ENCODE measurements at places on chromosomes 2 and 18.

DNA sequence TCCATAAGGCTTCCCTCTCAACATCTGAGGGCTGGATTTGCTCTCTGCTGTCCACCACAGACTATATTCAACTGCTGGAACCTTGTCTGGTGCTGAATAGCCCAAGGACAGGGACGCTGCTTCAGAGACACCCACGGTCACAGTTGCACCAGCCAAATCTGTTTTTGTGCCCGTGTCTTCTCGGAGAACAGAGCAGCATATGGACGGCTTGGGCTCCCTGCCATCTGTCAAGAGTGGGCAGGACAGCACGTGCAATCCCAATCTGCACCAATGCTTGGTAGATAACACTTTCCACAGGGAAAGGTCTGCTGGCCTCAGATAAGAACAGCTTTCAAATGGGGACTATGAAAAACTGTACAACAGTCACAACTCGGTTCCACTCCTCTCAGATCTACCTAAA, 466.1 kb downstream of the TGIF1 start:
- no peak overlapping the region for H3K27ac ChIP-seq
- H3K27me3 ChIP-seq: peaks cover 47% of the 10 kb centered on the region
- no peak for DNase-seq
- no peaks in the 10 kb centered on the region for H3K36me3 ChIP-seq
- no peak overlapping the region for H3K4me3 ChIP-seq

DNA sequence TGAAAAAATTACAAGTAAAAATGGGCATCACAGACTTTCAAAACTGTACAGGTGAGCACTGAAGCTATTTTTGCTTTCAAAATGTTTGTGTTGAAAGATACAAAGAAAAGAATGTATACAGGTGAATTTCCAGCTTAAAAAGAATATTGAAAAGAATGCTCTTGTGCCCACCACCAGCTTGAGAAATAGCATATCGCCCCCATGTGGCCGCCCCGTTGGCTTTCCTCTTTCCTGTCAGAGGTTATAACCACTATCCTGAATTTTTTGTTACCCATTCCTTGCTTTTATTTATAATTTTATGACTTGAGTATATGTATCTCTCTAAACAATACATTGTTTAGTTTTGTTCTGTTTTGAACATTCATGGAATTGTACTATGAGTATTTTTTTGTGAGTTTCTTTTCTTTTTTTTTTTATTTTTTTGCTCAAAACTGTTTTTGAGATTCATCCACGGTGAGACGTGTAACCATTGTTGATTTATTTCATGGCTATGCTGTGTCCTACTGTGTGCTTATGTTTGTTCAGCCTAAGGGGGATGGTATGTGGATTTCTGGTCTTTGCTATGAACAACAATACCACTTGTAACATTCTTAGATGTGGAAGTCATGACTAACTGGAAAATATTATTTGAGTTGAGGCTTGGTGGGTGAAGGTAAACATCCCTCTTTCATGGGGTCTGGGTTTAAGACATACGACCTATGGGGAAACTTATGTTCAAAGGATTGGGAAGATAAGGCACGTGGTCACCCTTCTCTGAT, 11.6 kb downstream of the TRPM8 start:
- peak; percentile 56 for DNase-seq
- H3K4me3 ChIP-seq: no peak overlapping the region
- H3K36me3 ChIP-seq: no peaks in the 10 kb centered on the region
- no peaks in the 10 kb centered on the region for H3K4me1 ChIP-seq

- no peaks in the 10 kb centered on the region for H3K27me3 ChIP-seq
- no peak for DNase-seq
- H3K27ac ChIP-seq: no peak overlapping the region
- no peaks in the 10 kb centered on the region for H3K36me3 ChIP-seq
These were observed 125.5 kb upstream of the EPC2 start for GRCh38 chr2:148519013-148519412.

DNA sequence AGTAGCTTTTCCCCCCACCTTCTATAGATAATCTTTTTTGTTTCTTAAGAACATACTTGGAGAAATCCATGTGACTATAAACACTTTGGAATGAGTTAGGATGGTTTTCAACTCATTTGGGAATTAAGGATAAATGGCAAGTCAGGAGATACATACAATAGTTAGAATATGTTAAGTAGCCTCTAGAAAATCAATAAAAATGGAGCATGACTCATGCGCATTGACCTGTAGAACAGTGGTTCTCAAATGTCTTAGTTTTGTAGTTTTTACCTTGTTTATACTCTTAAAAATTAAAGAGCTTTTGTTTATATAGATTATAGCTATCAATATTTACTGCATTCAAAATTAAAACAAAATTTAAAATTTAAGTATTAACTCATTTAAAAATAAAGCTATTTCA, 24.7 kb downstream of the NUP35 start:
- no peaks in the 10 kb centered on the region for H3K4me1 ChIP-seq
- no peaks in the 10 kb centered on the region for H3K27me3 ChIP-seq
- DNase-seq: peak; percentile 18

DNA sequence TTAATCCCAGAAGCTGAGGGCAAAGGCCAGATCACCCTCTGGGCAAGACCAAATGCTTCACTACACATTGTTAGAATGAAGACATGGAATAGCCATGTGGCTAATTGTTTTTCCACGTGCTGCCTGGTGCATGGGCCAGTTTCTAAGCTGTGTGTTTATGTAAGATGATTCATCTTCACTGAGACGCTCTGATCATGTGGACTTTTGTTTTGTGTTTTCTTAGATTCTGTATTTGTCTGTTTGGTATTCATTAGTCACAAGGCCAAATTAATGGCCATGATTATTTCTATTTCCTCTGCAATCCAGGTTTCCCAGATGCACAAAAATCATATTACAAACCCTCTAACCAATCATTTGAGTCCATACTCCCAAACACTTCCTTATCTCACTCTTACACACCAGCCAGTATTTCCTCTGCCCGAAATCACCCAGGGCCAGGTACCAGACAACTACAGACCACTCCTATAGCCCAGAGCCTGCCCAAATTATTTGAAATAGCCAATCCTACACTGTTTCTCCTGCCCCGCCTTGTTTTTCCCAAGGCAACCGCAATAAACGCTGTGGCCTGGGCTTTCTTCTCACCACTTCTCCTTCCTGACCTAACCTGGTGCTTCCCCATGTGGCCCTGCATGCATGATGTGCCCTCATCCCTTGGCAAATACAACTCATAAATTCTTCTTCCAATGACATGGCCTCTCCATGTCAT, 94.2 kb upstream of the SP3 start:
- DNase-seq: peak; percentile 42
- no peaks in the 10 kb centered on the region for H3K36me3 ChIP-seq
- H3K27me3 ChIP-seq: no peaks in the 10 kb centered on the region
- H3K4me1 ChIP-seq: peaks cover 9% of the 10 kb centered on the region
- H3K27ac ChIP-seq: peak overlapping the region; percentile 39
